NCI-H187 treated with DMSO at 0.1 percent for 48 hours (cell line): ENCODE measurements at places on chromosomes 12 and 14.

GRCh38 chr12:64494998-64495729, 43.2 kb downstream of the TBK1 start:
- DNase-seq, result no peak

- no peak for DNase-seq
Observed at GRCh38 chr14:21192447-21192822, 36.6 kb upstream of the OR5AU1 start.

DNA sequence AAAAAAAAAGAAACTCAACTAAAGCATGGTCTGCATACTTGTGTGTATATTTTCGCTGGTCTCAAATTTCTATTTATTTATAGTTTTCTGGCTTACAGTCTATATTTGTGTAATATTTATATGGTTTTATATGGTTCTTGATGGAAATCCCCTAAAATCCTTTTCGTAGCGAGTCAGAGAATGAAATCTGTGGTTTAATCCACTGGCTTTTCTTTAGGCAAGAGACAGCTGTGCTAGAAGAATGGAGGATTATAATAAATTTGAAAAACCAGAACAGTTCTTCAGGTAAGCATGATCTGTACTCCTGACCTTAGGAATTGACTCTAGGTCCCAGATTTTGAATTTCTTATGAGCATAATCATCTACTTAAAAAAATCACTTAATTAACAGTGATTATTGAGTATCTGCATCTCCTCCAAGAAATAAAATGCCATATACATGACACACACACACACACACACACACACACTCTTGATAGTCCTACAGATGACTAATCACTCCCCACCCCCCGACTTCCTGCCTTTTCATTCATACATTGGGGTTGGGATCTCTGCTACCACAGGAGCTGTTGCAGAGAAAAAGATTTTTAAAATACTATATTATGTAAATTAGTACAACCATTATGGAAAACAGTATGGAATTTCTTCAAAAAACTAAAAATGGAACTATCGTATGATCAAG, 113.4 kb downstream of the CRADD start:
- no peak for DNase-seq

DNA sequence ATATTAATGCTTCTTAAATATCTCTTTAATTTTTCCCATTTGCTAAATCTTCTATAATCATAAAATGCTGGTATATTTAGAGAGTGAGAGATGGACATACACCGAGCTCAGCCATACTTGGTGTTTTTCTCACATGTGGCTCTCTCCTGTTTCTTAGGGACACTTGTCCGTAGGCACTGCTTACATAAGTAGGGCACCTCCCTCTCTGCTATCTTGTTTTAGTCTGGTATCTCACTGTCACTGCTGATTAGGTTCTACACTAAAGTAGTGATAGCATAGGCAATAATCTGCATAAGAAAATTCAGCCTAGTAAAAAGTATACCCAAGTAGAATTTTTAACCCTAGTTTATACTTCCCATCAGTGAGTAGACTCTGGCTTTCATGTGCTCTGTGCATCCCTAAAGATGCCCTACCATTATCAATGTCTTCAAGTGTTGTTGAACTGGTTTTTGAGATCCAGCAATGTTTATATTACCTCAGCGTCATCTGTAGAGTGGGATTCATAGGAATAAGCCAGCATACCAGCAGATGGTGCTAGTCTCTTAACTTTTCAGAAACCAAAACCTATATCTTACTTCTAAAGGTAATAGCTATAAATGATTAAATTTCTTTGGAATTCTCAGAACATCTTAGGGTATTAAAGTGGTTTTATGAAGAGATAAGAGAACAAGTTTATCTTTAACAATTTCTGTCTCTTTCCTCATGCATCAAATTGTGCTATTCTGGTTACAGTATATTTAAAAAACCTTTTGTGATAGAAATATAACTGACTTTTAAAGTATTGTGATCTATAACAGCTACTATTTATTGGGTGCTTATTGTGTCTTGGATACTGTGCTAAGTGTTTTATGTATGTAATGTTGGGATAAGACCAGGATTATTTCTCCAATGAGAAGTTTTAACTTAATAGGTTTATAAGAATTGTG, 32.9 kb downstream of the ARID2 start:
- no peak for DNase-seq
